ENCODE measurements at places on chromosomes 12 and 14.

GRCh38 chr14:106276326-106277267 is 750.2 kb downstream of the TMEM121 start:
- DNase-seq, result no peak

- no peak for DNase-seq
Measured at GRCh38 chr12:103247531-103247930, 248.2 kb downstream of the C12orf42 start.

DNA sequence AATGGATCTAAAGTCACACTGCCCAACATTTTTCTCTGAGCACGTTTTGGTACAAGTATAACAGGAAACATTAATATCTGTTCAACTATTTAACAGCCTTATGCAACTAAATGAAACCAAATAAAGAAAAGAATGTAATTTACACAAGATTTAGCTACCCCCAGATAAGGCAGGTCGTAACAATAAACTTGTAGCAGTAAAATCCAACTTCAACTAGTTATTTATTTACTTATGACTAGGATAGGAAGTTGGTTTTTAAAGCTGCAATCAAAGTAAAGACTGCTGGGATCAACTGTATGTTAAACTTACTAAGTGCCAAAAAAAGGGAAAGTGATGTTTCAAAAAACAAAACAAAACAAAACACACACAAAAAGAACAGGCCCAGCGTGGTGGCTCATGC is 30.9 kb downstream of the FERMT2 start:
- no peak for DNase-seq

- DNase-seq, result no peak
Measured at GRCh38 chr14:24673059-24673458, 39.1 kb upstream of the GZMB start.

GRCh38 chr12:124044021-124044420 is 71.0 kb downstream of the ZNF664 start:
- DNase-seq, result no peak

GRCh38 chr12:64780132-64780530 is 20.9 kb upstream of the GNS start:
- DNase-seq, result no peak

GRCh38 chr14:37697489-37698121 is 102.2 kb downstream of the TTC6 start:
- no peak for DNase-seq

DNA sequence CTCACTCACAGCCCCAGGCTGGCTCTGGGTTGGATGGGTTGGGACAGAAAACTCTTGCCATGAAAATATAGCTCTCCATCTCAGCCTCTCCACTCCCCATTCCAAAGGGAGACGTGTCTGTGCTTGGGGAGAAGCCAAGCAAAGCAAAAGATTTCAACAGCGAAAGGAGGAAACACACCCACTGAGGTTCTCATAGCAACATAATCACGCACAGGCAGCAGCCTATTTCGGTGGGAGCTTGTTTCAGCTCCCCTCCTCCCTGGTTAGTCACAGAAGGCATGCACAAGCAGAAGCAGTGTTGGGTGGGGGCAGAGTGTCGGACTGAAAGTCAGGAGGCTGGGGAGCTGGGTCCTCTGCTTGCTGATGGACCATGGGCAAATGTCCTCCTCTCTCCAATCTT is 1.9 kb upstream of the PRMT8 start:
- no peak for DNase-seq

GRCh38 chr12:92020983-92021665 is 124.5 kb downstream of the BTG1 start:
- no peak for DNase-seq

DNA sequence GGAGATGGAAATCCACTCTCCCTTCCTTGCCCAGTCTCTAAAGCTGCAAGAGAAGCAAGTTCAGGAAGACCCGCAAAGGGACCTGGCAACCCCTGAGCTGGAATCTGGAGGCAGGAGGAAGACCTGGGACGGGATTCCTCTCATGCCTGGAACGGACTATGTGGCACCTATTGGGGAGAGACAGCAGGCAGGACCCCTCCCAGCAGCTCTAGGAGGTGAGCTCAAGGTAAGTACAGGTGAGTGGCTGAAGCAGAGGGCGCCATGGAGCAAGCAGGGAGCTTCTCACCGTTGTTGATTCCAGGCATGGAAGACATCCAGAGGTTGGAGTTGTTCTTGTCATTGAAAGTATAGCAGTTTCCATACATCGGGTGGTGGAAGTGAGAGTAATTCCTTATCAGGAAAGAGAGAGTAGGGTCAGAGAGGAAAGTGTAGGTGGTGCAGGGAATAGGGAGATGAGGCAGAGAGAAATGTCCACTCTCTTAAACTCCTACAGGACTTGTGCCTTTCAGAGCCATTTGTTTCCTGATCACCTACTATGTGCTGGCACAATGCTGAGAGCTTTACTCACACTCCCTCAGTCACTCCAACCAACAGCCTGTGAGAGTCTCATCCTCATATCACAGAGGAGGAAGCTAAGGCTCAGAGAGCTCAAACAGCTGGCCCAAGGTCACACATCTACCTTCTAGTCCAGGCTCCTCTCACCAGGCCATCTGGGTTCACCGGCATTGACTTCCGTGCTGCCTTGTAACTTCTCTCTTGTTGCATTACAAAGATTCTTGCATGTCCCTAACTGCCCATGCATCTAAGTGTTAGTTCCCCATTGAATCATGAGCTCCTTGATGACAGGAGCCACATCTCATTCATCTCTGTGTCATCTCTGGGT is 13.9 kb upstream of the TNFRSF1A start:
- DNase-seq, result no peak

- DNase-seq, result no peak
Measured at GRCh38 chr12:49554266-49554665, 13.7 kb downstream of the MCRS1 start.

- DNase-seq, result no peak
Measured at GRCh38 chr12:116710370-116711150, 27.3 kb downstream of the SPRING1 start.

GRCh38 chr14:73736842-73737241 is 22.7 kb upstream of the PNMA1 start:
- DNase-seq, result no peak

DNA sequence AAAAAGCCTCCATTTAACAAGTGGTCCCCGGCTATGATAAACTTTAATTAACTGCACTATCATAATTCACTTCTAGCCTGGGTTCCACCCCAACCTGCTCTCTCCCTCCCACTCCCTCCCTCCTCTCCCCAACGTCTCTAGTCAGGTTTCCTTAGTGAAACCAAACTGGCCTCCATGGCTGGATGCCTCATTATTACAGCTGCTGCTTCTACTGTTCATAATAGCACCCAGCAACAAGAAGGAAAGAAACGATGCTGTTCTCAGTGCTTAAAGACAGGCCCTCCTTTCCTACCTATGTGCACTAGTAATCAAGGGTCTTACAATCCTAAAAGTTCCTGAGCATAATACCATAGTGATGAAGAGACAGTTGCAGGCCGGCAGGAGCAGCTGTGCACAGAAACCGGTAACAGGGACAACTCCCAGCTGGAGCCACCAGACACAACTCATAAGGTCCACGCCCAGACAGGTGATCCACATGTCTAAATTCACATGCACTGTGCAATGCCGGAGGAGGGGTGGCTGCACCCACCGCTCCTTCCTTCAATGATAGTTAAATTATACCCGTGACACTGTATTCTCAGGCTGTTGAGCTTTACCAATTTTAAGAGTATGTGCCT is 6.2 kb downstream of the IRF2BPL start:
- no peak for DNase-seq

DNA sequence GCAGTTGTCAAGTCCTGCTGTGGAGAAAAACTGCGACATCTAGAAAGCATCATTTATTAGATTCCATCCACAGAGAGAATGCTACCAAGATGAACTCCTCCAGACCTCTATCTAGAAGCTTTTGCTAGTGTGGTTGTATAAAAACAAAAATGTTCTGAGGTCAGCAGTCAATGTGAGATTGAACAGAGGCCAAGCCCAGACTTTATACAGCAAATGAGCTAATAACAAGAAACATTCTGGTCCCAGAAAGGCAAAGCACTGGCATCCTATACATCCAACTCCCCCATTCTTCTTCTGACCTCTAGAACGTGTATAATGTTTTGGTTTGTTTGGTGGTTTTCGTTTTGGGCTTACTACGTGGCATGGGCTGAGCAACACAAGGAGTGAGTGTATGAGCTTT is 26.7 kb upstream of the RIN3 start:
- no peak for DNase-seq

GRCh38 chr12:29961231-29961630 is 177.5 kb upstream of the TMTC1 start:
- no peak for DNase-seq

DNA sequence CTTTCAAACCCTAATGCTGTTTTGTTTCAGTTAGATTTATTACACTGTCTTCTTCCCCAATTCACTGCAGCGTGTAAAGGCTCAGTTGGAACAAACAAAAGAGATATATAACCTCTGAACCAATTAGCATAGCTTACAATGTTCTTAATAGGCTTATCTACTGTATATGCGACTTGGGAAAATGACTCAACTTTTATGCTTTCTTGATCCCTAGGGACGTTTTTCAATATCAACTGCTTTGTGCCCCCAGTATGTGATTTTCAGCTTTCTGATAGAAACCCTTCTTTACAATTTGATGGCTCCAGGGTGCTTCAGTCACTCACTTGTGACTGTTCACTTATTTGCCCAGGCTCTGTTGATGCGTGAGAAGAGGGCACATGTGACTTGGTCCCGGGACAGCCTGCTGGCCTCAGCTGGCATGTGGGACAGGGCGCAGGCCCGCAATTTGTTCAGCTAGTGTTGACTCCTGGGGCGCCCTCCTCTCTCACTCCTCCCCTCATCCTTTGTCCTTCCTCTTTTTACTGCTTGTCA is 107.1 kb downstream of the TMTC2 start:
- no peak for DNase-seq

DNA sequence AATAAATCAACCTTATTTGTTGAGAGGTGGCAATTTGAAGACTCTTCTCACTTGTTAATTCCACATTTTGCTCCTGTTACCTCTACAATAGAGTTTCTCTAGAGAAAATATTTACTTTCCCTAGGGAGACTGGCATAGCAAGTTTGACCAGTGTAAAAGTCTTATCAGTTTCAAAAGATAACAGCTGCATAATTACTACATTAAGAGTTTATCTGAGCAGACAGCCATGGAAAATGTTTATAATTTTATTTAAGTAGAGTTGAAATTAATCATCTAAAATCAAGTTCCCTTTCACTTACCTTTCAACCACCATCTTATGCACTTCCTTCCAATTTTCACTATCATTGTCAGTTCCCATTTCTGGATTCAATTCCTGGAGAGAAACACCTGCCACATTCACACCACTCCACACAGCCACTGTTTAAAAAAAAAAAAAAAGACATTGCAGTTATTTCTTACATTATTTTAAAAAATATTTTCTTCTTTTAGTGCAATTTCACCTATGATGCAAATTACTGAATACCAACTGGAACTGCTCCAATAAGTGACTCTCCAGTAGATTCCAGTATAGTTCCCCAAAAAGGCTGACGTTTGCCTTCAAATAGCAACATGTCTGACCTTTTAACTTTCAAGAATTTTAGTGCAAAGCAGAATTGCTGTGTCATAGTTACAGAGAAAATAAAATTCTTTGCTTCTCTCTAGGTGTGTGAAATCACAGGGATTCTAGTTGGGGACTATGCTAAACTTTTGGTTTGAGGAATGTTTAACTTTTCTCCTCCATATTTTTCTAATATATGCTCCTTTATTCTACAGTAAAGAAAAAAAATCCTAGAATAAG is 19.4 kb downstream of the LDHB start:
- no peak for DNase-seq

DNA sequence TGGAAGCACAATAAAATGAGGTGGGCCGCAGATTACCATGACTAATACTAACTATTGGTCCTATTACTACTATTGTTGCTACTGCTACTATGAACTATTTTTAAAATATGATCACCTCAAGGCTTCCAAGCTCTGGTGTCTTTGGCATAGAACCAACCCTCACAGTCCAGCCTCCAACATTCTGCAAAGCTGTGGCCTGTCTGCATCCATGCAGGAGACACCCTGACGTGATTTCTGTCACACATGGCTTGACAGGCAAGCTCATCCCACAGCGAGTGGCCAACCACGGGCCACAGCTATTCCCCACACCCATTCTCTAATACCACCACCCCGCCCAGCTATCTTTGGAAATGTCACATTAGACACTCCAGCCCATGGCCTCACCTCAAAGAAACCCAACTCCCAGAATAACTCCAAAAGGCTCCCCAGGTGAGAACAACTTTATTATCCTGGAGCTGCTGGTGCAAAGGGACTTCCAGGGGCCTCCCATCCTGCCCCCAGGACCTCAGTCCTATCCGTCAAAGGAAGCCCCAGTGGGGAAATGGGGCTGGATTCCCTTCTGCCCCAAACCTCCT is 14.4 kb downstream of the ISCU start:
- no peak for DNase-seq

- DNase-seq, result peak; percentile 98
Measured at GRCh38 chr12:109291521-109292341, 17.4 kb downstream of the FOXN4 start.

- DNase-seq, result no peak
Measured at GRCh38 chr14:58904776-58905175, 267.0 kb downstream of the DACT1 start.

DNA sequence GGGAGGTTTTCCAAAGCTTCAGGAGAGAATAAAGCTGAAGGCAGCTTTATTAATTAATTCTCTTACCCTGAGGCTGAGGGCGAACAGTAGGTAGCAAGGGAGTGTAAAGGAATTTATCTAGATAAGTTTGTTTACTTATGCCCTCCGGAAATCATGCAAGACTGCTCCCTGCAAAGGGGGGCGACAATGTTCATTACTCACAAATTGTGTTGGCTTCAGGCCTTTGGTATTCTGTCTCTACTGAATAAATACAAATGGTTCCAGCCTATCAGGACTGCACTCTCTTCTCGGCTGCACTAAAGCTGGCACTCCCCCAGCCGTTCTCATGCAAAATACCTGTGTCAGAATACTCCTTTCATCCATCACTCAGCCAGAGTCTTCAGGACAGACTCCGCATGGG is 120.8 kb downstream of the PPHLN1 start:
- DNase-seq, result no peak

GRCh38 chr14:50559990-50560930 is at the start of gene ATL1:
Gene ATL1, plus strand, starts transcription at chr14:50560145. Its CDS starts 121 bp downstream, at chr14:50560266.
- peak; percentile 28 for DNase-seq

DNA sequence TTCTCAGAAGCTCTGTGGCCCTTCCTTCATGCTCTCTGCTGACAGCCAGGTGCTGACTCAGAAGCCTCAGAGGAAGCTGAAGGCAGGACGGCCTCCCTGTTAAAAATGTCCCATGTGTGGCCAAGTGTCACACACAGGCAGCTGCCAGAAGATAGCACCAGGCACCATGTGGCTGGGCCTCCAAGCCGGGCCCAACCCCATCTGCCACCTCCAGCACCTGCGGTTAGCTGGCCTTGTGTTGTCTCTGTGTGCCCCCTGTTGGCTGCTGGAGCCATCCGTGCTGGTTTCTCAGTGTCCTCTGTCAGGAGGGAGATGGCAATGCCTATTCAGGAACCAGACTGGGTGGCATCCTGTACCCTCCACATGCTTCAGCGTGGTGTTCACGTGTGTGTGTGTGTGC is 63.2 kb downstream of the TSPAN11 start:
- DNase-seq, result peak; percentile 76

- DNase-seq, result no peak
Measured at GRCh38 chr14:23561873-23562821, 5.4 kb downstream of the AP1G2 start.

Data from cerebellar nuclear complex (tissue), 1 donor.